Calu3 (cell line): ENCODE measurements at places on chromosomes 6 and 20. TPM values are rescaled to one million over a fixed set of nuclear protein-coding genes. Genes with fewer than 3 reads are reported as not detected.

The PTCHD4 gene
- not detected in 2 replicates for total RNA-seq

The VWA7 gene
- 22.1 and 37.6 TPM in 2 replicates for total RNA-seq

The BPI gene
- total RNA-seq = not detected in 2 replicates

The DDX27 gene
- total RNA-seq = 87.3 and 96.0 TPM in 2 replicates

The HDGFL1 gene
- not detected in 2 replicates for total RNA-seq

The HFE gene
- total RNA-seq = 24.9 and 27.1 TPM in 2 replicates

The C20orf202 gene
- 0.22 TPM in 1 of 2 replicates, not detected in the other for total RNA-seq

The FILIP1 gene
- not detected in 2 replicates for total RNA-seq

The TREML2 gene
- total RNA-seq = not detected in 2 replicates

The CAPN11 gene
- not detected in 2 replicates for total RNA-seq

The ADAM33 gene
- not detected in 2 replicates for total RNA-seq

The SNAP25 gene
- total RNA-seq = 0.73 and 0.83 TPM in 2 replicates

The SUPT3H gene
- total RNA-seq = 7.0 and 10.3 TPM in 2 replicates

The SLC17A9 gene
- total RNA-seq = 12.0 and 18.8 TPM in 2 replicates

The RIPPLY2 gene
- total RNA-seq = 0.31 TPM in 1 of 2 replicates, not detected in the other

The NCOA3 gene
- total RNA-seq = 60.3 and 63.8 TPM in 2 replicates

The ASF1A gene
- total RNA-seq = 17.2 and 19.7 TPM in 2 replicates

The SERAC1 gene
- 5.5 and 5.9 TPM in 2 replicates for total RNA-seq

The RIMS4 gene
- 0.40 and 0.91 TPM in 2 replicates for total RNA-seq

The MUC21 gene
- total RNA-seq = not detected in 2 replicates

The ADGB gene
- total RNA-seq = not detected in 2 replicates

The MAP7 gene
- 29.5 and 30.1 TPM in 2 replicates for total RNA-seq

The NR2E1 gene
- total RNA-seq = not detected in 2 replicates

The RAB32 gene
- 23.3 and 26.9 TPM in 2 replicates for total RNA-seq

The STK4 gene
- total RNA-seq = 53.1 and 58.3 TPM in 2 replicates

The PAK5 gene
- total RNA-seq = 0.07 TPM in 1 of 2 replicates, not detected in the other

The SLC22A16 gene
- not detected in 2 replicates for total RNA-seq

The HSPA12B gene
- not detected in 2 replicates for total RNA-seq
